ENCODE measurements at places on chromosomes 12 and 14. TPM values are rescaled to one million over a fixed set of nuclear protein-coding genes. Genes with fewer than 3 reads are reported as not detected.

GRCh38 chr14:90704738-90705392, 111.4 kb downstream of the TTC7B start:
- DNase-seq = no peak

GRCh38 chr14:99325016-99325415, 53.0 kb upstream of the BCL11B start:
- peak; percentile 19 for DNase-seq

GRCh38 chr14:74981833-74982232, 20.9 kb upstream of the EIF2B2 start:
- no peak for DNase-seq

- no peak for DNase-seq
Observed at GRCh38 chr14:64563696-64564095, 13.9 kb downstream of the PPP1R36 start.

GRCh38 chr14:65637780-65638179, 225.2 kb downstream of the FUT8 start:
- DNase-seq = no peak

DNA sequence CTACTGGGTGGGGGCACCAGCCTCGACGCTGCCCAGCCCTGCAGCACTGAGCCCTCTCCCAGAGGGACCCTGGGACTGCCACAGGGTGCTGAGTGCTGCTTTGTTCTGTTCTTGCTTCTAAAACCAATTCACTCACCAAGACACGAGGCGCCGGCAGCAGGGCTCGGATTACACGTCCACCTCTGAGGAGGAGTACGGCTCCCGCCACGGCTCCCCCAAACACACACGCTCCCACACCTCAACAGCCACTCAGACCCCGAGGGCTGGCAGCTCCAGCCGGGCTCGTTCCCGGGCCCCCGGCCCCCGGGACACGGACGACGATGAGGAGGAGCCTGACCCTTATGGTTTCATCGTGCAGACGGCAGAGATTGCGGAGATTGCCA, 24.3 kb downstream of the CEP170B start:
- peak; percentile 51 for DNase-seq

GRCh38 chr12:119902084-119902509, 25.0 kb upstream of the CIT start:
- peak; percentile 67 for DNase-seq

GRCh38 chr14:35122696-35123387, 490 bp downstream of the PRORP start:
- DNase-seq = peak; percentile 10

DNA sequence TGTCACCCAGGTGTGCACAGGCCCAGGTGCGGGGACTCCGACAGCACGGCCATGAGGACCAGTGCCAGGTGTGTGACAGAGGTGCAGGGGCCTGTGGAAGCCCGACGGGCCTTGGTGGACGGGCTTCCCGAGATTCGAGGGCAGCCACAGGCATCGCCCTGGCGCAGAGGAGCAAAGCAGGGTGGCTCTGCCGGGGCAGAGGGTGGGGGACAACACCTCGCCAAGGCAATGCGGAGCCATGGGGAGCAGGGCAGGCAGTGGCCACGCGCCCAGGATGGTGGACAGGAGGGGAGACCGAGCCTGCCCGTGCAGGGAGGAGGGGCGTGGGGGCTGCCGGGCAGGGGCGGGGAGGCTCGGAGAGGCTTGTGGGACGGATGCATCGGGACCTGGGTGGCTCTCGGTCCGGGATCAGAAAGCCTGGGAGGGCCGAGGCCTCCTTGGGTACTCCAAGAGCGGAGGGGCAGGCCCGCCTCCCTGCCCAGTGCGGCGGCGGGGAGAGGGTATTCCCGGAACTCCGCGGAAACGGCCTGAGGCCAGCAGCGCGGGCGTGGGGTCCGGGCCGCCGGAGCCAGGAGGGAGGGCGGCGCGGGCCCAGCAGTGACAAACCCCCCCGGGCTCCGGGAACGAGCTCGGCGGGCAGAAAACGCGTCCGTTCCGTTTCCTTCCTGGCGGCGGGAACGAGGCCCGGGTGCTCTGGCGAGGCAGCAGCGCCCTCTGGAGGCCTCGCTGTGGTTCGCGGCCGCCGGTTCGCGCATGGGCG, 1.6 kb downstream of the TMEM121 start:
- DNase-seq = peak; percentile 98

- no peak for DNase-seq
Observed at GRCh38 chr12:125544960-125545359, 479.7 kb downstream of the AACS start.

- DNase-seq = peak; percentile 85
Observed at GRCh38 chr14:35341454-35341750, 49.2 kb downstream of the PSMA6 start.

DNA sequence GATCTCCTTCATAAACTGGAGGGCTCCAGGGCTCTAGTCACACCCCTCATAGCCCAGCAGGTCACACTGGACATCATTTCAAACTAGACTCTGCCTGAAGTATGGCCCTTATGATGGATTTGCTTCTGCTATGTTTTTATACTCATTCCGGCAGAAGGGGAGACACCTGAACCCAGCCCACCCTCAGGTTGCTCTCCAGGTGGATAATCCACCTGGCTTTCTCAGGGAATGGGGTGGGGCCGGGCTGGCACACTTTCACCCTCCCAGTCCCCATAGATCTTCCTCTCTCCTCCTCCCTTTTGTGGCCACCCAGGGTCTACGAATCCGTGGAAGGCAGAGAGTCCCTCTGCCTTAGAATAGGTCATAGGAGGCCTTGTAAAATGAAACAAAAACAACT, 9.8 kb upstream of the KRT73 start:
- DNase-seq = no peak

GRCh38 chr14:93804654-93805053, 16.4 kb upstream of the PRIMA1 start:
- DNase-seq = peak; percentile 88

GRCh38 chr12:101698800-101699347, 1.4 kb downstream of the CHPT1 start:
- DNase-seq = peak; percentile 38

DNA sequence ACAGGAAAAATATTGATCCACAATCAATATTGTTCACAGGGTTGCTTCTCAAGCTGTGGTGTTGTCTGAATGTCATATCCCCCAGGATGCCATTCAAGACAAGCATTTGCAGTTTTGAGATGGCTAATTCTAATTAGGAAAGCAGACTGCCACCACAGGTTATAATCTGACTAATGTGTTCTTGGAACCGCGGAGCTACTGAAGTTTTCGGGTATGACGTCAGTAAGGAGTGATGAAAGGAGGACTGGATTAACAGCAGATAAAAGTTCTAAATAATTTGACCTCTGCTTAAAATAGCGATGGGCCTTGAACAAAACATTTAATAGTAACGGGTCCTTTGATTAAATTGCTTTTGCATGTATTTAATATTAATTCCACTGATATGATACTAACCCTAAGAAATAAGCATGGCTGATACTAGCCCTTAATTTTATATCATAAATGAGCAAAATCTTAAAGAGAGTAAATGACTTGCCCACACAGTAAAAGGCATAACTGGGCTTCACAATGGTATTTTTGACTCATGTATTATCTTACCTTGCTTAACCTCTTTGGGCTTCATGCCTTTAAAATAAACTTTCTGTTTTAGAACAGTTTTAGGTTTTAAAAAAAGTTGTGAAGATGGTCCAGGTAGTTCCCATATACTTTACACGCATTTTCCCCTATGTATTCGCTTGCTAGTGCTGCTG, 50.3 kb downstream of the TSHR start:
- no peak for DNase-seq

- no peak for DNase-seq
Observed at GRCh38 chr14:96016501-96017160, 22.5 kb upstream of the C14orf132 start.

The SERPINA6 gene
- total RNA-seq = not detected

The KLHDC1 gene
- 0.07 TPM for total RNA-seq

The TSPAN11 gene
- total RNA-seq = 0.67 TPM

The ARMH4 gene
- total RNA-seq = 2.4 TPM

The SERPINA10 gene
- not detected for total RNA-seq

The MSI1 gene
- 31.8 TPM for total RNA-seq
